Stomach (tissue), 19 donors: ENCODE measurements at places on chromosomes 5 and 9. TPM values are rescaled to one million over a fixed set of nuclear protein-coding genes. Genes with fewer than 3 reads are reported as not detected.

DNA sequence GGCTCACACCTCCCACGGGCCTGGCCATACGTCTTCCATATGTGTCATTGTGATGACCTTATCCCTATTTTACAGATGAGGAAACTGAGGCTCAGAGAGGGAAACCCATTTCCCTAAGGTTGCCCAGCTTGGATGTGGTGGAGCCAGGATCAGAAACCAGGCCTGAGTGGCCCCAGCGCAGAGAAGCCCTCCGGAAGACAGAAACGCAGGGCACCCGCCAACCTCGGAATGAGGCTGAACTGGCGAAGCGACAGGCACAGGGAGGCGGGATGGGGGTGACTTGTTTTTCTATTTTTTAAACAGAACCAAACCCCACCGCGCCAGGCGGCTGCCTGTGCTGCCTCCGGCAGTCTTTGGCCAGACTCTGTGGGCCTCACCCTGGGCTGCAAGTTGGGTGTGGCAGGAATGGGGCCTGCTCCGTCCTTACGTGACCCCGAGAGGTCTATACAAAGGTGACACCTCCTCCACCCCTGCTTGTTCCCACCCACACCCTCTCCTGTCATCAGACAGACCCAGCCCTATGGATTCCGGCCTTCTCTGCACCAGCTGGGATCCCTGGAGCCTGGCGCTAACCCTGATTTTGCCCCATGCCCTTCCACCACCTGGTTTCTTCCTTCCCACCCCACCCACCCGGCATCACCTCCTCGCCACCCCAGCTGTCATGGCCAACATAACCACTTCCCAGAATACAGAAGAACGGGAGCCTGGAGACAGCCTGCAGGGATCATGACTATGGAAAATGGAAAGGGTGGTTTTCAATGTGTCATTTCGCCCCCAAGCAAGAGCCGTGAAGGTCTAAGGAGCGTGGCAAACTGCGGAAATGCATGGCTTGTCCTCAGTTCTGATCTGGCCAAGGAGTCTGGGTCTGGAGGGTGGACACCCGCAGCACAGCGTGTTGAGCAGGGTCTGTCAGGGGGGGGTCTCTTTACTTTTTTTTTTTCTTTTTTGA, 23.6 kb downstream of the PLPP7 start:
- peak; percentile 43 for DNase-seq

DNA sequence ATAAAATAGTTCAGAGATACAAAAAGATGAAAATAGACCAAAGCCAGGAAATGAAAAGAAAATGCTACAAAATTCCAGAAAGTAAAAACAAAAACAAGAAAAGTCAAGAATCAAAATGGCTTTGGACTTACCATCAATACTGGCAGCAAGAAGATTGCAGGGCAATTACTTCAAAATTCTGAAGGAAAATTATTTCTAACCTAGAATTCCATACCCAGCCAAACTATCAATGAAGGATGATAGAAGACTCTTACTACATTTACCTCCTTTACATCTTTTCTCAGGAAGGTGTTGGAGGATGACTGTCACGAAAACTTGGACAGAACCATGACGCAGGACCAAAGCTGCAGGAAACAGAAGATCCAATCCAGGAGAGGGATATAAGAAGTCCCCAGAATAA, 46.8 kb downstream of the EGFLAM start:
- DNase-seq = no peak

- DNase-seq = no peak
Observed at GRCh38 chr5:139960723-139961383, 82.2 kb downstream of the NRG2 start.

LCNL1 gene
- polyA plus RNA-seq = not detected

- no peak for DNase-seq
Observed at GRCh38 chr5:8767111-8767510, 778.8 kb downstream of the SEMA5A start.

FYB1 gene
- polyA plus RNA-seq = 4.7 TPM

DNA sequence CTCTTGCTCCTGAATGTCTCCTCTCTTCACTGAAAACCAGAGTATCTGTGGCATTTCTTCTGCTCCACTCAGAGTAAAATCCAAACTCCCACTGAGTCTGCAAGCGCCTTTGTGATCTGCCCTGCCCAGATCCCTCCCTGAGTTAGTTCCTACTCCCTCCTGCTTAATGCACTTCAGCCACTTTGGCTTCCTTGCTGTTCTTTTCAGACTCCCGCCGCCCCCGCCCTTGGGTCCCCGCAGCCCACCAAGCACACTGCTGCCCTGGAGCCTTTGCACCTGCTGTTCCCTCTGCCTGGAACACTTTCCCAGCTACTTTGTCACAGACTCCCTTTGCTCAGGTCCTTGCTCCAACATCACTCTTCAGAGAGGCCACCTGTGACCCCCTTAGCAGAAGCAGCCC, 127.2 kb upstream of the SLC25A48 start:
- DNase-seq = no peak

DNA sequence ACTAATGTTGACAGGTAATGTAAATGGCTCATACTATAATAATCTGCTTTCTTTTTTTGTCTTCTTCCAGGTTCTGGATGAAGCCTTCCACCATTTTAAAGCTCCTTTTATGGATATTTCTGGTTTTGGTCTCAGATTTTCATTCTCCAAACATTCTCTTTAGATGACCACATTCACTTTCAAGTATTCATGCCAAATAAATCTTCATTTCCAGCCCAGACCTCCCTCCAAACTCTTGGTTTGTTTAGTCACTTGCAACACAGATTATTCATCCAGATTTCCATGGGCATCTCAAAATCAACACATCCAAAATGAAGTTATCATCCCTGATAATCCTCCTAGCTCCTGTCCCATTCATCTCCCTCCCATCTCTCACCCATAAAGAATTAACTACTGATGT, 40.3 kb upstream of the SVEP1 start:
- DNase-seq = no peak

PCDHGA1 gene
- 0.13 TPM for polyA plus RNA-seq

CD274 gene
- polyA plus RNA-seq = 0.46 TPM

GRCh38 chr5:135490245-135491037, 38.3 kb upstream of the TIFAB start:
- no peak for DNase-seq

DNA sequence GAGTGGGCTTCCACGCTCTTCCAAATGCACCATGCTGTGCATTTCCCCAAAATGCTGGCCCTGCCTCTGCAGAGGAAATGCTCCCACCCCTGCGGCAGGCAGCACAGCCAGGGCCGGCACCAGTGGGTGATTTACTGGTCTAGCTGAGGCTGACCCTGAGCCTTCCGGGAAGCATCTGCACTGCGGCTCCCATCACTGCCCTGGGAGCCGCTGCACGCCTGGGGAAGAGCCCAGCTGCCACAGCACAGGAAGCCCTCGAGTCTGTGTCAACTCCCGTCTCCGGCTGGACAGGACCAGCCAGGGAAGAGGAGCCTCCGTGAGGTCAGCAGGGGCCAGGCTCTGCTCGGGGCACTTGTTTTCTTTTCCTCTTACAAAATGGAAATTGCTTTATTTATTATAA, 25.1 kb upstream of the EEIG1 start:
- DNase-seq = peak; percentile 79

- no peak for DNase-seq
Observed at GRCh38 chr9:16247188-16247875, 623.1 kb downstream of the BNC2 start.

KCNV2 gene
- polyA plus RNA-seq = not detected

DNA sequence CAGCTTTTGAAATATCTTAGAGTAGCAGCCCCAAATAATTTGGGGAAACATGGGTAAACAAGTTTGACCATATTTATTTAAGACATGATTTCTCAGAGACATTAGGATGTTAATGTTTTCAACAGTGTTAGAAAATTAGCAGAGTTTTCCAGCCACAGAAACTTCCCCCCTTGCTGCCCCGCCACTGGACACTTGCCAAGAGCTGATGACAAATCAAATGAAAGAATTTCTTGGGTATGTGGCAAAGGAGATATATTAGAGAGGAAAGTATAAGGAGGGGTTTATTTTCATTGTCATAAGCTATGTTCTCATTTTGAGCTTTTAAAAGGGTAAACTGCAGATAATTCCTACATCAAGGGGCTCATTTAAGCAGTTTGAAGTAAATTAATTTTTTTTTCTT, 15.9 kb downstream of the GABRA1 start:
- no peak for DNase-seq
